AG09309 (cell line): ENCODE measurements at places on chromosomes 13 and 19.

- no peak for DNase-seq
Observed at GRCh38 chr13:66546534-66547379, 683.4 kb downstream of the PCDH9 start.

DNA sequence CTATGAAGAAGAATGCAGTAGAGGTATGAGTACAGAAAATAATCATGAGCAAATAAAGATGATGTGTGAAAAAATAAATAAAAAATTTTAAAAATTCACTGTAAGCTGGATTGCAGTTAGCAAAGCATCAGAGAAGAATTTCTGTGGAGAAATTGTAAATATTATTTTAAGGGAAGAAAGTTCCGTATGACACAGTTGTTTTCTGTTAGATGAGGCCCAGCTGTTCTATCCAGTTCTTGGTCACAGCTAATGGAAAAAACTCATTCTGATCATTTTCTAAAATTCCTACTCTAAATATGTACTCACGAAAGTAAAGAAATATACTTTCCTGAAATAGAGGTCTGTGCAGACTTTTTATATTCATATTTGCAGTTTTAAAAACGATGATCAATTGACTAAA lies 578.8 kb downstream of the DCT start:
- DNase-seq, result no peak

GRCh38 chr13:99310382-99311031 lies 3.3 kb upstream of the GPR183 start:
- DNase-seq, result peak; percentile 81

- DNase-seq, result no peak
Observed at GRCh38 chr13:39563470-39563735, 39.6 kb downstream of the LHFPL6 start.

GRCh38 chr19:45922281-45922680 lies 7.7 kb upstream of the NANOS2 start:
- DNase-seq, result no peak

DNA sequence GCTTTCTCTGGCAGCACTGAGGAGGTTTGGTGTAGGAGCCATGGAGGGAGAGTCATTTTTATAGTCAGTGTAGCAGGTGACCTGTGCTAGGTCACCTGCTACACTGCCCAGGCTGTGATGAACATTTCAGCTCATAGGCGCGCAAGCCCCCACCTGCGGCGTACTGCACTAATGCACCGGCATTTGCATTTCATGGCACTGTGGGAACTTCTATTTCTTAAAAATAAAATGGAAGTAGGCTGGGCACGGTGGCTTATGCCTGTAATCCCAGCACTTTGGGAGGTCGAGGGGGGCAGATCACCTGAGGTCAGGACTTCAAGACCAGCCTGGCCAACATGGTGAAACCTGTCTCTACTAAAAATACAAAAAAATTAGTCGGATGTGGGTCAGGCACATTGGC lies 101.0 kb downstream of the SLC7A1 start:
- no peak for DNase-seq

DNA sequence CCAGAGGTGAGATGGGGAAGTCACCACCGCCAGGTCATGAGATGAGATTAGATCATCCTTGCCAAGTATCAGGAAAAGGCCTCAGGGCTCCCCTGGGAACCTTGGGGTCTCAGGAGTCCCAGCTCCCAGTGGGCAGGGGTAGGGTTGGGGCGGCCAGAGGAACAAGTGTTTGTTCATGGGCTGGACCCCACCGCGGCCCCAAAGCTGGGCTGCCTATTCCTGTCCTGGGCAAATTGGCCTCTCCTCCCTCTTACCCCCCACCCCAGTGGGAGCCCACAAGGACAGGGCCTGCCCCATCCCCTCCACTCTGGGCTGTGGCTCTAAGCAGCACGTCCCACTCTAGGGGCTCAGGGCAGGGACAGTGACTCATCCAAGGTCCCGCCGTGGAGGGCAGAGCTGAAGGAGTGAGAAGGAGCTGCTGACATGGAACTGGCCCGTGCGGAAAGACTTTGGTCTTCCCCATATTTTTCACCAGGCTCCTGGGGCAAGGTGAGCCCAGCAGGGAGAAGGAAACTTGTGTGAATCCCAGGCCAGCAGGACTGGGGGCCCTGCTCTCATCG lies 4.0 kb upstream of the HCN2 start:
- DNase-seq, result no peak

DNA sequence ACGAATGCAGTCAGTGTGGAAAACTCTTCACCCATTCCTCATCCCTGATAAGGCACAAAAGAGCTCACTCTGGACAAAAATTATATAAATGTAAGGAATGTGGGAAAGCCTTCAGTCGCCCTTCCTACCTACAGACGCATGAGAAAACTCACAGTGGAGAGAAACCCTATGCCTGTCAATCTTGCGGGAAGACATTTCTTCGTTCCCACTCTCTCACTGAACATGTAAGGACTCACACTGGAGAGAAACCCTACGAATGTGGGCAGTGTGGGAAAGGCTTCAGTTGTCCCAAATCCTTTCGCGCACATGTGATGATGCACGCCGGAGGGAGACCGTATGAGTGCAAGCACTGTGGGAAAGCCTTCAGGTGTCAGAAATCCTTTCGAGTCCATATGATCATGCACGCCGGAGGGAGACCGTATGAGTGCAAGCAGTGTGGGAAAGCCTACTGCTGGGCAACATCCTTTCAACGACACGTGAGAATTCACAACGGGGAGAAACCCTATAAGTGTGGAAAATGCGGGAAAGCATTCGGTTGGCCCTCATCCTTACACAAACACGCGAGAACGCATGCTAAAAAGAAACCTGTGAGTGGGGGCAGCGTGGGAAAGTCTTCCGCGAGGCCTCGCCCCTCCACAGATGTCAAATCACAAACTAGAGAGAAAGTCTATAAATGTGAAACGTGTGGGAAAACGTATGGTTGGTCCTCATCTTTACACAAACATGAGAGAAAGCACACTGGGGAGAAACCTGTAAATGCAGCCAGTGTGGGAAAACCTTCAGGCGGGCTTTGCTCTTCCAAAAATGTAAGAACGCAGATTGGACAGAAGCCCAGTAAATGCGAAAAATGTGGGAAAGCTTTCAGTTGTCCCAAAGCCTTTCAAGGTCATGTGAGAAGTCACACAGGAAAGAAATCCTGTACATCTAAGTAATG lies 10.5 kb downstream of the ZNF556 start:
- no peak for DNase-seq

DNA sequence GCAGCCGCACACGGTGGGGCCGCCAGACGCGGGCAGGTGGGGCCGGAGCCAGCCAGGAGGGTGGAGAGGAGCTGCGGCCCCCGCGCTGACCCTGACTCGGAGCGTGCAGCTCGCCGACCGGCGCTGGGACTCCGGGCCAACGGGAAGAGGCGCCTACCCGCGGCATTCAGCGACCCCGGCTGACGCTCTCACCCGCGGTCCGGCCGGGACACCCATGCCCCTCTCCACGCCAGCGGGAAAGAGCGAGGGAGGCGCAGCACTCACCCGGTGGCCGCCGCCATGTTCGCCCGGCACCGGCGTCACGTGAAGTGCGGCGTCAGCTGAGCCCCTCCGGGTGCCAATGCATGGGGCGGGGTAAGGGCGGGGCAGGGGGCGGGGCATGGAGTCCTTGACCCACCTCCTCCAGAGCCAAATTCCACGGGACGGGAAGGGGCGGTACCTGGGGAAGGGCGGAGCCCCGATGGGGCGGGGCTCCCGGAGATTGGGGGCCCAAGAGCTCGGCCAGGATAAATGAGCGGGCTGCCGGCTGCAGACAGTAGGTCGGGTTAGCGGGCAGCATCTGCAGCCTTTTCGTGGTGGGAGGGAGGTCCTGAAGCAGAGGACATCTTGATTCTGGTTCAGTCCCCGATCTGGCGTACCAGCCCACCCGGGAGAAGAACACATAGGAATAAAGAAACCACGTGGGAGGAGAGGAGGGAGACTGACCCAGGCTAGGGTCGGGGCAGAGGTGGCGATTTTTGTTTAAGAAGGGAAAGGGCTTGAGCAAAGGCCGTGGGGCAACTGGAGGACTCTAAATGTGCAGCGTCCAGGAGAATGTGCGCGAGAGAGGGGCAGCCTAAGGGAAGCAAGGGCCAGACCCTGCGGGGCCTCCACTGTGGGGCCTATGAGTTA lies at the start of gene PEPD:
Gene PEPD, minus strand, starts transcription at position 312 of the 891 bp plus-strand sequence. Its CDS starts 31 bp downstream, at position 281.
- DNase-seq, result peak; percentile 38
